Stimulated activated naive CD8-positive, alpha-beta T cell treated with anti-CD3 and anti-CD28 coated beads, Interleukin-15, Interleukin-2, amounts not matched to agents 100 U/mL and 50 U/mL, for 24 hours (primary cell): ENCODE measurements at places on chromosomes 12 and 14.

- no peak for DNase-seq
These were observed 28.2 kb upstream of the TMEM106C start for GRCh38 chr12:47935184-47935583.

- peak; percentile 59 for DNase-seq
These were observed 8.1 kb downstream of the VAMP1 start for GRCh38 chr12:6462234-6462995.

- no peak for DNase-seq
These were observed 4.3 kb upstream of the TRAF3 start for GRCh38 chr14:102772781-102773570.

DNA sequence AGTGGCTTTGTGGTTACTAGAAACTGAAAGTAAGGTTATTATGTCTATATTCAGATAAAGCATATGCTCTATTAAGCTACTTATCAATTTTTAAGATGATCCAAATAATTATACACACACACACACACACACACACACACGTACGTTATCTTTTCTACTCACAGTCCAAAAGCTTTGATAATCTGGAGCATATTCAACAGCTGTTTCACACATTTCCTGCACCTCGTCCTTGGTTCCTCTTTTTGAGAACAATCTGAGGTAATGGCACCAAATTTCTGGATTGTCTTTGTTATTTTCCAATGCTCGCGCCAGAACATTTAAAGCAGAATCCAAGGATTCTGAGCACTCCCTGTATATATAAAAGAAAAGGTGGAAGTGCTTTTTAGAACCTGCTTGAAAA, 37.5 kb downstream of the ZFC3H1 start:
- no peak for DNase-seq

- no peak for DNase-seq
These were observed 98.5 kb downstream of the FGD4 start for GRCh38 chr12:32497864-32498263.

DNA sequence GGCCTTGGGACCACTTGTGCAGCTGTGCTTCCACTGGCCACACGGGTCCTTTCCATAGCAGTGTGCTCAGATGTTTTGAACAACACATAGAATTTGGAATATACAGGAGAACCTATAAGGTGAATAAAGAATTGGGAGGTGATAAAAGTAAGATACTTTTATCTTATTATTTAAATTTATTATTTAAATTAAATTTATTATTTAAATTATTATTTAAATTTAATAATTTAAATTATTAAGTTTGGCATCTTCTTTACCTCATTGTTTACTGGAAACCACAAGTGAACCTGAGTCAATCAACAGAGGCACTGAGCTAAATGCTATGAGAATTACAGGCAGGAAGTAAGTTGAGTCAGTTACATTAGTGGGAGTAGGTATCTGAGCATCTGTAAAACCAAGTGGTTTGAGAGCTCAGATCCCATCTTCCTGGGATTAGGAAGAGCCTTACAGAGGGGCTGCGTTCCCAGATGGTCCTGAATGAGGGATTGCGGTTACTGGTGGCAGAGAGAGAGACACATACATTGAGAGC, 103.1 kb downstream of the ESR2 start:
- DNase-seq, result no peak

GRCh38 chr14:75578102-75578785, at the start of gene FLVCR2:
Gene FLVCR2 (plus strand): TSS chr14:75578620. CDS start chr14:75578973, 353 bp downstream.
- peak; percentile 61 for DNase-seq

DNA sequence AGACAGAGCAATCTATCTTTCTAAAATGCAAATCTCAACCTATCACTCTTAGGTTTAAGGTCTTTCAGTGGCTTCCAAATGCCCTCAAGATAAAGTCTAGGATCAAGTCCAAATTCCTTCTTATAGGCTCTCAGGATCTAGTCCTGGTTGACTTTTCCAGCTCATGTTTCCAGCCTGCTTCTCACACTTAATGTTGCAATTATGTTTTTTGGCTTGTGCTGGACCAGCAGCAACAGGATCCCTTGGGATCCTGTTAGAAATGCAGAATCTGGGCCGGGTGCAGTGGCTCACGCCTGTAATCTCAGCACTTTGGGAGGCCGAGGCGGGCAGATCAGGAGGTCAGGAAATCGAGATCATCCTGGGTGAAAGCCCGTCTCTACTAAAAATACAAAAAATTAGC, 10.6 kb downstream of the GPR33 start:
- DNase-seq, result no peak

DNA sequence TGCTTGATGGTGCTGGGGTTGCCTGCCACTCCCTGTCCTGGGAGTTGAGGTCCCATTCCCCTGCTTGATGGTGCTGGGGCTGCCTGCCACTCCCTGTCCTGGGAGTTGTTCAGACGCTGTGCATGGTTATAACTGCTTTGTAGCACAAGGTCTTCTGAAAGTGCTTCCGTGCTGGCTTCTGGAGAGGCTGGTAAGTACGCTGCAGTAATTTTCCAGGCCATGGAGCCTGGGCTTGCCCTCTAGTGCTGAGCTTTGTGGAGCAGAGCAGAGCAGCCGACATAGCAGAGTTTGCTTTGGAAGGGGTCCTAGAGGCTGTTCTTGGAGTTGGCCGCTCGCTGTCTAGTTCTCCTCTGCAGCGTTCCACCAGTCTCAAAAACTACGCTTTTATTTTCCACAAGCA, 6.3 kb downstream of the B4GALNT3 start:
- no peak for DNase-seq

- no peak for DNase-seq
These were observed 3.9 kb upstream of the PPP1R1A start for GRCh38 chr12:54592316-54592715.

DNA sequence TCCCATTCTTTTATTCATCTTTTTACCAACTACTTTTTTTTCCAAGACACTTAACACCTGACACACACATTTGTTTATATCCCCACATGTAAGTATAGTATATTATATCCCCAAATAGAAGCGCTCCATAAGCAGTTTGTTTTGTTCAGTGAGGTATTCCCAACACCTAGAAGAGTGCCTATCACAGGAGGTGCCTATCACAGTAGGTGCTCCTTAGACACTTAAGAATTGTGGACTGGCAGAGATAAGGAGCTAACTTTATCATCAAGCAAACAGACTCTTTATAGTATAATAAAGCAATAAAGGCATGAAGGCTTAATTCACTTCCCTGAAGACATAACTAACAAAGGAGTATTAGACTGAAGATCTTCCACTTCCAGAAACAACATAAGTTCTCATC, 29.1 kb downstream of the OSBPL8 start:
- no peak for DNase-seq

DNA sequence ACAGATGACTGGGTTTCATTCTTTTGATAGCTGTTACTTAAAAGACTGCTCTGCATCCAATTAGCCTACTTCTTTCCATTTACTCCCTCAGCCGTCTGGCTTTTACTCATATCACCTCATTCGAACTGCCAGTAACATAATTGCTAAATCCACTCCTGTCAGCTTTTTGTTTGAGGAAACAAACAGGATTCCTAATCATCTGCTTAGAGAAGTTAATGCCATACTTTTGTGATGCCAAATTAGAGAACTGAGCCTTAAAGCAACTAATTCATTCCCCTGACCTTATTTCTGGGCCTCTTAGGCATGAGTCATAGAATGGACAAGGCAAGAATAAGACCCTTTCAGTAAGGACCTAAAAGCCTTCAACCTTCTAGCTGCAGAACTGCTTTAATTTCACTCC, 2.9 kb downstream of the OXA1L start:
- DNase-seq, result no peak

DNA sequence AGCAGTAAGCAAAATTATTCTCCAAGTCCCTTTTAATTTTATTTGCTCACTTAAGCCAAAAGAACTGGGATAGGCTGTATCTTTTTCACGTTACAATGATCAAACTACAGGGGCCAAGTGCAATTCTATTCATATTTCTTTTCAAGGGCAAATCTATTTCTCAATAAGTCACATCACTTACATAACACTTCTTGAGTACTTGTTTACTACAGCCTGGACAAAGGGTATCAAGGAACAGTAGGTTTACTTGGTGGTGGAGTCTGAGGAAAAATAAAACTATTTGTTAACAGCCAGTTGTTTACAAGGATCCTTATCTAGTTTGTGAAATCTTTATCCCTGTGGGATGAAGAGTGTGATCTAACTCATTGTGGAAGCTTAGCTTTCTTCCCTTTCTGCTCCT, 72.1 kb downstream of the PDE3A start:
- DNase-seq, result no peak

DNA sequence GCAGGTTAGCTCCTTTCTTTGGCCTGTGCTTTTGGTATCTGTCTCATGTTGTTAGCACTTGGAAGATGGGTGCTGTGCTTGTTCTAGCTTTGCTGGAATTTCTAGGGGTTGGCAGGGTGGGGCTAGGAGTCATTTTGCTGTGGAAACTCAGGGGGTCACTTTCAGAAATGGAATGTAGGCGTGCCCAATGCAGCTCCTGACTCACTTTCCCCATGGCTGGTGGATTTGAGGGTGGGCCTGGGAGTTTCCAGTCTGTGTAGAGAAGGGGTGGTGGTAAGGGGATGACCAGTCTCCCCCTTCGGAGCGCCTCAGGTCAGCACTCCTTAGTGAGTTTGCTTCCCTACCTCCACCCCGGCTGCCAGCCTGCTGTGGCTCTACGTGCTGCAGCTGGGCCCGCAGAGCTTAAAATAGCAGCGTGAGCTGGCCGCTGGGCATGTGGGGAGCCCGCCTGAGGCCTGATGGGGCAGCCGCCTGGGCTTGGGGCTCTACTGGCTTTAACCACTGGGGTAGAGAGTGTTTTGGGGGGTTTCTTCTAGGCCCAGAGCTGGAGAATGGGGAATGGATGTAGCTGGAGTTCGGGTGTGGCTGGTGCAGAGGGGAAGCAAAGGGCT, 108.2 kb downstream of the TSPAN9 start:
- no peak for DNase-seq

DNA sequence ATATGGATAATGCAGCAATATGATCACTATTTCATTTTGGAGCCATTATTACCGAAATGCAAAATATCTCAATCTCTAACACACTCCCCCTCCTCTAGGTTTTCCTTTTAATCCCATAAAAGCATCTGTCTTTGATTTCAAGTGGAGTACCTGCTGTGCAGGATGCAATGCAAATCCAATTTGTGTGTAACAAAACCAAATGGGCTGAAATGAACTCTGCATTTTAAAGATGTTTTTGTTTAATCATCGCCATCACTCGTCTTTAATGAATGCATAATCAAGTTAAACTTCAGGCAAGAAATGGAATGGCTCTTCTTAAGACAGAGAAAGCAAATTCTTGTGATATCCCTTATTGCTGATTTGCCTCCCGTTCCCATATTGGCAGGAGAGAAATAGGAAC, 114.3 kb downstream of the SLC15A5 start:
- no peak for DNase-seq

DNA sequence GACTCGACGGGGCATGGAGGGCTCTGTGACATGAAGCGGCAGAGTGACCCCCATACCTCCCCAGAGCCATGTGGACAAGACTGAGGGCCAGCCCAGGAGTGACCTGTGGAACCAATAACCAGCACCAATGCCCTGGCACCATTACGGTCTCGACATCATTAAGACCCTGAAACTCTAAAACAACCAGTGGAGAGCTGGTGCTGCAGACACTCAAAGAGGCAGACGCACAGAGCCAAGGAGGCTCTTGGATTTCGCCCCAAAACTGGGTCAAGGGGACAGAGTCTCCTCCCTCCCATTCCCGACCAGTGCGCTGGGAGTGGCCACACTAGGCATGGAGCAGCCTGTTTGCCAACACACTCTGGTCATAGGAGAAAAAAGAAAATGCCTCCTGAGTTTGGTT, 41.6 kb upstream of the VASH1 start:
- DNase-seq, result no peak

DNA sequence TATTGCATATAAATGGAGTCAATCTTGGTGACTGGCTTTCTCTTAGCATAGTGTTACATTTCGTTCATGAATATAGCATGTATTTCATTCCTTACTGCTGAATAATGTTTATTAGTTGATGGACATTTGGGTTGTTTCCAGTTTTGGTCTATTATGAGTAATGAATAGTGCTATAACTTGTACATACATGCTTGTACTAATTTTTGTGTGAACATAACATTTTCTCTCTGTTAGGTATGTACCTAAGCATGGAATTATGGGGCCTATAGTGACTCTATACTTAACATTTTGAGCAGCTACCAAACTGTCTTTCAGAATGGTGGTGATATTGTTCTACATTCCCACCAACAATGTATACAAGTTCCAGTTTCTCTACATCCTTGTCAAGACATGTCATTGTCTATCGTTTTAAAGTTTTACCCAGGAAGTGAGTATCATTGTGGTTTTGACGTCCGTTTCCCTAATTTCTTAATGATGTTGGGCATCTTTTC, 23.1 kb downstream of the ATP2A2 start:
- no peak for DNase-seq

DNA sequence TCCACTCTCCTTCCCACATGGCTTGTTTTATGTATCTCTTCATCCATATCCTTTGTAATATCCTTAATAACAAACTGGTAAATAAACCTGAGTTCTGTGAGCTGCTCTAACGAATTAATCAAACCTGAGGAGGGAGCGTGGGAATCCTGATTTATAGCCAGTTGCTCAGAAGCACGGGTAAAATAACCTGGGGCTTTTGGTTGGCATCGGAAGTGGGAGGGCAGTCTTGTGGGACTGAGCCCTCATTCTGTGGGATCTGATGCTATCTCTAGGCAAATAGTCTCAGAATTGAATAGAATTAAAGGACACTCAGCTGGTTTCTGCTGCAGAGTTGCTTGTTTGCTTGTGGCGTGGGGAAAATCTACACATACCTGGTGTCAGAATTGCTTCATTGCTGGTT, 17.5 kb upstream of the LDHB start:
- no peak for DNase-seq

- no peak for DNase-seq
These were observed 52.5 kb downstream of the KIAA0586 start for GRCh38 chr14:58479975-58480374.

DNA sequence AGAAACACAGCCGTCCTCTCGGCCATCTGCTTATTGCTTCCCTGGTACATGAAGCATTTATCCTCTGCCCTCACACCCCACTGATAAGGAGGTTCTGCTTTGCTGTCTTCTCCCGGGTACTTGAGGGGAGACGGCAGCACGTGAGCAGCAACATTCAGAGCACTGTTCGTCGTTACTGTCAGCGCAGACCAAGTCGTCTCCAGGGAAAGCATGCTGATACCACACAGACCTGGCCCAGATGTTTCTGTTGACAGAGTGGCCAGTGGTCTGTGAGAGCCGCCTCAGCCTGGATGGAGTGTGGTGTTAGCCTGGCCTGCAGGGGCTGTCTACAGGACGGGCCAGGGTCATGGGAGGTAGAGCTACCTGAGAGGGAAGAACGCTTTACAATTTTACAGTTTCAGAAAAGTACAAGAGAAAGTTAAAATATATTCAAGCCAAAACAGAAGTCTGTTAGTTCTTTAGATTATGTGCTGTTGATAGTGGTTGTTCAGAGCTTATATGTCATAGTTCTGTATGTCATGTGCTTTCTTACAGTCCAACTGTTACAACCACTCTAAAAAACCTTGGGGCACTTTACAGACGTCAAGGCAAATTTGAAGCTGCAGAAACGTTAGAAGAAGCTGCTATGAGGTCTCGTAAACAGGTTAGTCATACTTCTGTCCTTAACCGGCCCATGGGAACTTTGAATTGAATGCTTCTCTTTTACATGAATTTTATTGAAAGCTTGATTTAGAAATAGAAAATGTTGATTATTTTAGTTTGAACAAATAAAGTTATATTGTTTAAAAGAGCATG, 38.2 kb downstream of the XRCC3 start:
- no peak for DNase-seq
